ENCODE measurements at places on chromosomes 1 and 21.

- DNase-seq, result no peak
These were observed 282.9 kb downstream of the PBX1 start for GRCh38 chr1:164841702-164842465.

DNA sequence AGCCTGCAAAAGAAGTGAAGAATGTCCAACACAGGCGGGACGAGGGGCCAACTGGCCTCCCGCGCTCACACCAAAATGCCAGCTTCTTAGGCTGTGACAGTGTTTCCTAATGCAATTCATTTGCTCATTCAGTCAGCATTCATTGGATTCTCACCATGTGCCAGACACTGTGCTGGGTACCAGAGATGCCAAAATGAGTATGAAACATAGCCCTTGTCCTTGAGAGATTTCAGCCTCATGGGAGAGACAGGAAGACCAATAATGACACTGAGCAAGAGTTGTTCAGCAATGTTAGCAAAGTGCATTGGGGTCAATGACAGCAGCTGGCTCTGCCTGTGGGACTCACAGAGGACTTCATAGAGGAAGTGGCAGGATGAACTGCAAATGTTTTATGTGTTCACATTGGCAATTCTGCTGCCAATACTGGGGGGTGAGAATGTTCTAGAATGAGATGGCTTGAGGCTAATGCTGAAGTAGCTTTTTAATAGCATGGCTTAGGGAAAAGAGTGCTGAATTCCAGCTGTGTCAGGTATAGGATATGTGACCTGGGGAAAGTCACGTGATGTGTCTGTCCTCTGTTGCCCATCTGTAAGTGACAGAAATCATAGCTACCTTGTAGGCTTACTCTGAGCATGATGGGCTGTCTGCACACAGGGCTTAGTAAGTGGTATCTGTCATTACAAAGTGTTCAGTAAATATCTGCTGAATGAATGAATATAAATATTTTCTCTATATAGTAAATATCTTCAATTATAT lies 58.3 kb upstream of the KIF26B start:
- no peak for DNase-seq

GRCh38 chr1:161072751-161073449 lies 3.2 kb upstream of the ARHGAP30 start:
- DNase-seq, result no peak

DNA sequence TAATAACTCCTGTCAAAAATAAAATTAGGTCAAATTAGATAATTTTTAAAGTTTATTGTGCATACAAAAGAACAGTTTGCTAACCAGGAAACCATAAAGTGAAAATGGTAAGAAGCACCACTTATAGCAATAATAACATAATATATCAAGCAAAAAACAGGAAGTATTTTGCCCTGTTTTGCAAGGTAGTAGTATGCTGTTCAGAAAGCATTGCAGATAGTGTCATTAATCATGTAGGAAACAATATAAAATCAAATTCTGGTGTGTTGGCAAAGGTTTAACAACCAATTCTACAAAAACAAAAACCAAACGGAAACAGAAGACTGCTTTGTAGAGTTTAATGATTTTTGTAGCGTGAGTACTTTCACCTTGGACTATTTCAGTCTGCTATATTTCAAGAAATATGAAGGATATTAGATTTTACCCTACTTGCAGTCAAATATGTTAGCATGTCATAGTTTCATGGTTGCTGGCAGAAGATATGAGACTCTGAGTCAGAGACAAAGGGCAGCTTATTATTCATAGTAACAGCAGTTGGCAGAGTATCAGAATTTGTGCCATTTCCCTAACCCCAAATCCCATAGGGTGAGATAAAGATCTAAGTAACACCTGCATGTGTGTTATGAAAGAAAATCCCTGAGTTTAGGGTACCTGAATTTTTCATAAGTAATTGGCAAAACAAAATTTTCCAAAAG lies 729.0 kb upstream of the BRINP3 start:
- DNase-seq, result no peak

GRCh38 chr1:238777551-238777950 lies 608.8 kb upstream of the CHRM3 start:
- DNase-seq, result no peak

- no peak for DNase-seq
These were observed 65.8 kb downstream of the HUNK start for GRCh38 chr21:31938330-31939301.

DNA sequence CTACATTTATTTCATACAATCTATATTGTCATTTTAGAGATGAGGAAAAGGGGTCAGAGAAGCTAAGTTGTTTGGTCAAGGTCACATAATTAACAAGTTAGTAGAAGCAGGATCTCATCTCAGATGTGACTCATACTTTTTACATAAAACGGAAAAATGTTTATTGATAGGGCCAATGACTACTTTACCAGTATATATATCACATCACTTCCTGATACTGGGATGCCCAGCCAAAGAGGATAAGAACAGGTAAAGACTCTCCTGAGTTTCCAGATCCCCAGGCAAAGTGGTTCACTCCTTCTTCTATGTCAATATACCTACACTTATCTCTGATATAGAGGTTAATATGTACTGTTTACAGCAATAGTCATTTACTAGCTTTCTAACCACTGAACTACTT lies 21.0 kb downstream of the YIPF1 start:
- no peak for DNase-seq

DNA sequence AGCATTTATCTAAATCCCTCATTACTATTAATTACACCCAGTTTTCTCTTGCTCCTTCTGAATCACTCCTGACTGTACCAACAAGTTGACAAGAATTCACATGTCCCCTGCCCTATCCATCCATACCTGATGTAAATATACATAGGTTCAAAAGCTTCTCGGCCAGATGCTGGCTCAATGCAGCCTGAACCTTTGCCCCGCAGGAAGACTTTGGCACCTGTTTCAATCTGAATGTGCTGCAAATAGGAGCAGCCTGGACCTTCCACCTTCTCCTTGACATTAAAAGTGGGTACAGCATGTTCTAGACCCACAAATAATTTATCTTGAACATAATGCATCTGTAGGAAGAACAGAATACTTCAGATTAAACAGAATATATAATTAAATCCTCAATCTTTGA lies 8.7 kb downstream of the KHDC4 start:
- no peak for DNase-seq

DNA sequence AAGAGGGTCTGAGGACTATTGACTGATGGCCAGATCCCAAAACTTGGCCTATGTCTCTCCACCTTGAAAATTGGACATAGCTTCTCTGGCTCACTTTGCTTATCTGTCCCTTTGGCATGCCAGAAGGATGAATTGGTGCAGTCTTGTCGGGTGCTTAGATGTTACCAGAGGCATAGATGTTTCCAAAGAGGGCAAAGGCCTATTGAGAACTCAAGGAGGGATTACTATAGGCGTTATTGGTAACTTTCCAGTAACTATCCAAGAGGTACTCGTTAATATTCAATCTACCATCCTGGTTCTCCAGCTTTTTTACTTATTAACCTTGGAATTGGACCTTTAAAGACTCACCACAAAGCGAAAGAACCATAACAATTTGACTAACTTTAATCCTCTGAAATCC lies 368.3 kb upstream of the ESRRG start:
- no peak for DNase-seq

- no peak for DNase-seq
These were observed 162.4 kb downstream of the KIF26B start for GRCh38 chr1:245317217-245317616.

DNA sequence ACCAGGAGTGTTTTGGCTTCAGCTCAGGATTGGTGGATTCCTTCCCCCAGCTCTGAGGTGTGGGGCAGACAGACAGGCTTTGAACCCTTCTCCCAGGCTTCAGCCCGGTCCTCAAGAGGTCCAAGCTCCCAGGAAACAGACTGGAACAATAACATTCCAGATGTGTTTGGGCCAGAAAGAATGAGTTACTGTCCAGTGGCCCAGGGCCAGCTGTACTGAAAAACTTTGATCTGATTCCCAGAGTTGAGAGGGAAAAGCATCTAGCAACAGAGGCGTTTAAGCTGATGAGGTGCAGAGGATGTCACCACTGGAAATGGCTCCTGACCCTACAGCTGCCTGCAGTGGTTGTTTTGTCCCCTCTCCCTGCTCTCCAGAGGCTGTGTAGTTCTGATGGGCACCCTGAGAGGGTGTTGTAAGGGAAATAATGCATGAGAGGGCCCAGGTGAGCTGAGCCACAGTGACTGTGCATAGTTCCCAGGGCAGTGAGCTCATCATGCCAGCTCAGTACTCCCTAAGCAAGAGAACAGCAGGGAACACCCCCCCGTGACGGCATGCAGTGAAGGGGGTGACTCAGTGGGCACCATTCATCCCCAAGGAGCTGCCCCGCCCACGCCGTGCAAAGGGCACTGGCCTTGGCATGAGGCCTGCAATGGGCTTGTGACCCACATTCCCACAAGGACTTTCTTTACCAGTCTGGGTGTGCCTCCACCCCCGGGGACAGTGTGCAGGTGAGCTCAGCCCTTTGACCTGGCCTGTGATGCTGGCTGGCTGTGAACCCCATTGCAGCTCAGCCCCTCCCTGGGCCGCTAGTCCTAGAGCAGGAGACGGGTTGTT lies 13.8 kb upstream of the SFN start:
- DNase-seq, result no peak

GRCh38 chr1:179754041-179754624 lies 11.0 kb downstream of the FAM163A start:
- DNase-seq, result no peak

DNA sequence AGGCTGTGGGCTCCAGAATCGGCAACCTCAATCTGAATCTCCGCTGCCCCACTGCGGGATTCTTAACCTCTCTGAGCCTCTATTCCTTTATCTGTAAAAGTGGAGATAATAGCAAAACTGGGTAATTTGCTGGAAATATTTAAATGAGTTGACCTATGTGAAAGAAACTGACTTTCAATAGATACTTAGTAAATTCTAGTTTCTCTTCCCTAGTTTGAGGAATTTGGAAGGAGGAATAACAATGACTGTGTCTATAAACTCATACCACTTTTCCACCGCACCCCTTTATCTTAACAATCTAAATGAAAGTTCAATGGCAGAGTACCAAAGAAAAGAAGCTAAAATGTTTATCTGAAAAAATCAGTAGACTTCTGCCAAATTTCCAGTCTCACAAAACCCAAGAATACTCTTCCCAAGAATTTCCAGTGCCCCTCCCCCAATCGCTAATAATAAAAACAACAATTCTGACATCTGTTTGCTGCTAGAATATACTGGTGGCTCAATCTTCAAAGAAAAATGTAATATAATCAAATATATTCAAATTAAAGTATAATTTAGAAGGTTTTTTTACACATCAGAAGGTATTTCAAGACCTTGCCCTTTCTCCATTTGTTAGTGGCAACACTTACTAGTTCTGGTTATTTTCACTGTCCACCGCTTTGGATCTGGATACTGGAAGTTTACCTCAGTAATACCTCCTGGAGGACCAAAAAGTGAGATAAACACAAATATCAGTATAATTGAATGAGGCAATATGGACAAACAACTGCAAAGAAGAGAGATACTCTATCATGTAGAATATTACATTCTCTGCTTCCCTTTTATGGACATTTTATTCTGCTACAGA lies 171.2 kb downstream of the LTN1 start:
- DNase-seq, result no peak

DNA sequence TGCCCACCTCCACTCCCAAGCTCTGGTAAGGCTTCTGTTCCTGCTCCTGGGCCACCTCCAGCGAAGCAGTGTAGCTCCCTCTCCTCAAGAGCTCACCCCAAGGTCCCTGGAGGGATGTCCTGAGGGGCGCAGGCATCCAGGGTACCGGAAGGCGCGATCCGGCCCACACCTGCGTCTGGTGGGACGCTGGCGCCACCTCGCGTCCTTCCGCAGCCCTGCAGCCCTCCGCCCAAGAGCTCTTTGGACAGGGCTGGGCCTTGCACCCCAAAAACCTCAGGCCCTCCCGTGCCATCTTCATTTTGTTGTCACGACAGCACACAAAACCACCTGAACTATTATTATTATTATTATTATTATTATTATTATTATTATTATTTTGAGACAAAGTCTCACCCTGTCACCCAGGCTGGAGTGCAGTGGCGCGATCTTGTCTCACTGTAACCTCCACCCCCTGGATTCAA lies 49.2 kb upstream of the PAX7 start:
- DNase-seq, result peak; percentile 31

GRCh38 chr1:234533975-234534876 lies 55.2 kb upstream of the TARBP1 start:
- DNase-seq, result no peak

DNA sequence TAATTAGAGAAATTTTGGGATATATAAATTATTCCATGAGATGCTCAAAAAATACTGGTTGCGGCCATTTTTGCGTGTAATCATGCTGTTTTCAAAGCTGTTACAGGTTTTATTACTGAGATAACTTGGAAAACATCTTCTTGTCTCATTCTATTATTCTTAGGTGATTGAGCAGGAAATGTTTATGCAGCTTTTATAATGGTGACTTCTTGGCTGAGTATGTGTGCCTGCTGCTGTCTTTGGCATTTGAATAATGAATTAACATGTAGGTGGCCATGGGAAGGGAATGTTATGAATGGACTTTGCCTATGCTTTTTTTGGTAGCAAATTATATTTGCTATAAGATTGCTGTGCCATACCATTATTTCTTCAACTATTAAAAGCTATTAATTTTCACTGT lies 52.5 kb downstream of the RASAL2 start:
- no peak for DNase-seq

- no peak for DNase-seq
These were observed 20.3 kb upstream of the CXADR start for GRCh38 chr21:17492415-17493168.

DNA sequence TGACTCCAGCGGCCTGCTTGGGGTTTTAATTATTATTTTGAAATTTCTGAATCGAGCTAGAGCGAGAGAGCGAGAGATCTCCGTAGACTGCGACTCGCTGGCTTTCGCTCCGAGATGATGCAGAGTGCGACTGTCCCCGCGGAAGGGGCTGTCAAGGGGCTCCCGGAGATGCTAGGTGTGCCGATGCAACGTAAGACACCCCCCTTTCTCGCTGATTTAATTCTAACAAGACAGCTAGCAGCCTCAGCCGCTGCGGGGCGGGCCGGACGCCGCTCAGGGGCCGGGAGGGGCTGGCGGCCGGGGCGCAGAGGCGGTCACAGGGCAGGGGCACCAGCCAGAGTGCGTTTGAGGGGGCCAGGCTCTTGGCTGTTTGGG lies 339 bp downstream of the LHX4 start:
- no peak for DNase-seq

GRCh38 chr1:7117399-7118281 lies 332.4 kb downstream of the CAMTA1 start:
- no peak for DNase-seq

GRCh38 chr1:239354231-239354630 lies 32.1 kb upstream of the CHRM3 start:
- DNase-seq, result no peak

GRCh38 chr1:40386359-40386723 lies 12.8 kb downstream of the SMAP2 start:
- DNase-seq, result no peak

- no peak for DNase-seq
These were observed 148.2 kb downstream of the NOS1AP start for GRCh38 chr1:162217706-162218105.

- no peak for DNase-seq
These were observed 10.9 kb upstream of the RCAN3 start for GRCh38 chr1:24491577-24492360.

GRCh38 chr1:157773493-157774350 lies 3.2 kb downstream of the FCRL2 start:
- DNase-seq, result peak; percentile 4

All from NCI-H2029 (cell line).